ENCODE measurements at places on chromosomes 1 and 21.

GRCh38 chr21:28066596-28067387 is 925.9 kb downstream of the LTN1 start:
- peak; percentile 13 for DNase-seq

DNA sequence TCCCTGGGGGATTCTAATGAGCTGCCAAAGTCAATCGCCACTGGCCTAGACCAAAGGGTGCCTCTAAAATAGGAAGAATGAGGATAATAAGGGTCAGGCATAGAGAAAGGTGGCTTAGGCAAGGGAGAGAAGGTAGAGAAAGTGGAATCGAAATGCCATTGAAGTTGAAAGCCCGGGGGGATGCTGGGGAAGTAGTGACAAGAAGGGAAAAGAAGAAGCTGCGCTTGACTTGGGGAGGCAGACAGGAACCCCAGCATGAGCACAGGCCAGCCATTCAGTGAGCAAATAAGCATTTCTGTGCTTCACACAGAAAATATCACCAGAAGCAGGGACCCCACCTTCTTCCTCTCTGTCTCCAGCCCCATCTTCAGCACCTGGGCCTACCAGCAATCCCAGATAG is 1.5 kb downstream of the CD2 start:
- DNase-seq, result no peak

GRCh38 chr1:4464478-4464877 is 189.9 kb upstream of the AJAP1 start:
- no peak for DNase-seq

- DNase-seq, result peak; percentile 69
Observed at GRCh38 chr21:37463083-37463801, 96.7 kb downstream of the DYRK1A start.

- DNase-seq, result peak; percentile 68
Observed at GRCh38 chr1:89198491-89199072, at the start of gene GBP4. GBP4 (minus strand) TSS chr1:89198942; CDS start chr1:89198834, 108 bp downstream.

Measured in renal cortical epithelial cell (primary cell).